ENCODE measurements at places on chromosomes 3 and 15.
A peak's percentile ranks its signal among the peaks of the same experiment; 100 is the strongest.

DNA sequence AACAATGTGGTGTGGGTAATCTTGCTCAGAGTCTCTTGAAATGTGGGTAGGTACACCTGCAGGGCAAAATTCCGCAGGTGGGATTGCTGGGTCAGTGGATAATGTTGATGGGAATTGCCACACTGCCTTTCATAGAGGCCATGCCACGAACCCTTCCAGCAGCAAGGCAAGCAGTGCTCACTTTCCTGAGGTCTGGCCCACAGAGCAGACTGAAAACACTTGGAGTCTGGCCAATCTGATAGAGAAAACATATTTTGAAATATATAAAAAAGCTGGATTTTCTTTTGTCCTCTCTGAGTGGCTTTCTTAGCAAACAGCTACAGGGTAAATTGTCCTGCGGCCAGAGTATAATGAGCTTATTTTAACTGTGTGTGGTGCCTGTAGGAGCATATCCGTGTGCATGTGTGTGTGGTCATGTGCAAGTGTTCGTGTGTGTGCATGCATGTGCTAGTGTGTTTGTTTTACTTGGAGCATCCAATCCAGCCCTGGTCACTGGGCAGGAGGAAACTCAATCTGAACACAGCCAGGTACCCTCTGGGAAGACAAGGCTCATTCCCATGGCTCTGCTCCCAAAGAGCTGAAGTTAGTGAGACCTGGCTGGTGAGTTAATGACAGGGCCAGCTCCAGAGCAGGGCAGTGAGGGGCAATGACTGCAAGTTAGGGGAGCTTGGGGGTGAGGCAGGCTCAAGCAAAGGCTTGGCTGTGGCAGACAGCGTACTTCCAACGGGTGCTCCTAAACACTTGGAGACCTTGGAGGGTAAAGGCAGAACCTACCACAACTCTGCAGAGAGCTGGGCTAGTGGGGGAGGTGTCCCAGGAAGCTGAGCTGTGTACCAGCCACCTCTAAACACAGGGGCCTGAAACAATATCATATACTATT is 91.3 kb downstream of the PLXNA1 start:
- no peak for DNase-seq

- no peak for DNase-seq
Observed at GRCh38 chr15:53835309-53835708, 75.8 kb upstream of the WDR72 start.

GRCh38 chr15:45183511-45183910 is 4.3 kb downstream of the SHF start:
- DNase-seq = no peak

- peak; percentile 62 for DNase-seq
Observed at GRCh38 chr15:45377609-45378148, 665 bp downstream of the GATM start.

DNA sequence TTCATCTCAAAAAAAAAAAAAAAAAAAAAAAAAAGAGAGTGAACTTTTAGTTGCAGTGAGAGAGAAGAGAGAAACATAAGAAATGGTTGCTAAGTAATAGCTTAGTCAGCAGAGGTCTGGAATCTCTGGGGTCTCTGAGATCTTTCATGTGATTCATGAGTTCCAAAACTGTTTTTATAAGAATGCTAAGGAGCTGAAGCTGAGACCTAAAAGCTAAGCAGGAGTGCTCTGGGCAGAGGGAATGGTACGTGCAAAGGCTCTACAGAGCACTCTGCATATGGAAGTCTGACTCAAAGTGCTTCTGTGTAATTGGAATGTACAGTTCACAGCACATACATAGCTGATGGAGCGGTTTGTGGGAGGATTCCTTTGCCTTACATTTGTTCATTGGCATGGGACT is 66.3 kb upstream of the LRIG1 start:
- DNase-seq = no peak

- DNase-seq = no peak
Observed at GRCh38 chr3:150243466-150243865, 164.6 kb upstream of the TSC22D2 start.

DNA sequence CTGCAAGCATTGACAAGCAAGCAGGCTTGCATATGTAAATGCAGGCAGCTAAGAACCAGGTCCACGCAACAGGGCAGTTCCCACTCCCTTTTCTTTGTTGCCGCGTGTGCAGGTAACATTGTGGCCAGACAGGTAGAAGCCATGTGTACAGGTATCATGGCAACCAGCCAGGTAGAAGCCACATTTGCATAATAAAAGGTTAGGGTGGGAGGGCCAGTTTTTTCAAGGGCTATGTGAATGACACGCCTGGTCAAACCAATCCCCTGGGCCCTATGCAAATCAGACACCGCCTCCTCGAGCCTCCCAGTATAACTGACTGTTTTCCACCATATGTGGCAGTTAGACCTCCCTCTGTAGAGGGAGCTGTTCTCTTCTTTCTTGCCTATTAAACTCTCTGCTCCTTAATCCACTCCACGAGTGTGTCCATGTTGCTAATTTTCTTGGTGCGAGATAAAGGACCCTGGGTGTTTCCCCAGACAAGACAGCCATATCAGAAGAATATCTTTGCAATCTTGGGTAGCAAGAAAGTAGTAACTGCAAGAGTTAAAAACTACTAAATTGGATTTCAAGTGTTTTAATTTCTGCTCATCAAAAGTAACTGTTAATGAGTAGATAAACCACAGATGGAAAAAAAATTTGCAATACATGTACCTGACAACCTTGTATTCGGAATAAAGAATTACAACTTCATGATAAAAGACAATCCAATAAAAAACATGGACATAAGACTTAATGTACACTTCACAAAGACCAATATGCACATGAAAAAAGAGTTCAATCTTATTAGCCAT is 21.8 kb downstream of the PCOLCE2 start:
- no peak for DNase-seq

GRCh38 chr3:62332835-62333244 is 40.5 kb downstream of the FEZF2 start:
- peak; percentile 20 for DNase-seq

- DNase-seq = no peak
Observed at GRCh38 chr3:88005066-88005465, 53.7 kb downstream of the CGGBP1 start.

GRCh38 chr3:17473761-17474160 is 268.7 kb downstream of the TBC1D5 start:
- DNase-seq = no peak

DNA sequence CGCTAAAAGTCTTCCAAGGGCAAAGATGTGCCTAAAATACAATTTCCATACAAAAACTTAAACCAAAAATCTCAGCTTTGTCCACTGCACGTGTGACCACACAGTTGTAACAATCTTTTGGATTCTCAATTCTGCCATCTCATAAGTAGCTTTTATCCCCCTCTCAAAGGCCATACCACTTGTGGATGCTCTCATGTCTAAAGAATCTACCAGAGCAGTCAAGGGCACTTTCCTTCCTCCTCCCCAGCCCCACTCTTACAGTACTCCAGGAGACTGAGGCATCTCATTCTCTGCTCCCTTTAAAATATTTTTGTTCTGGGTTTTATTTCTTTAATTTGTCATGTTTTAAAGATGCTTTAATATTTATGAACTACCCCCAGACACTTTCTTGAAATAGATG is 102.3 kb upstream of the PFN2 start:
- no peak for DNase-seq

DNA sequence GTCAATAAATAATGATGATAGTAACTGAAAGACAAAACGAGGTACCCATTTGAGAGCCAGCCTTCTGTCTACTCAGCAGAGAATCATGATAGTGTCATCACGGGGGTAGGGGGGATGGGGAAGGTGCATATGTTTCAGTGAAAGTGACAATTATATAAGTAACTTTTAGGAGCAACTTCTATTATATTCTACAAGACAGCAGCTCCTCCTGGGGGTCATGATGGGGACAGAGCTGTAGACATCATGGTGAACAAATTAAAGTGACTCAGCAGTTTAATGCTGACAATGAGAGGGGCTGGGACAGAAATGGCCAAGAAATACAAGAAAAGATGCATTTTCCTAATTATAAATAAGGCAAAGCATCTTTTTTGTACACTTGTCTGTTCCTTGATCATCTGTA is 11.8 kb downstream of the CAPN3 start:
- no peak for DNase-seq

All from putamen (tissue), 1 donor.